ENCODE measurements at places on chromosomes 4 and X.
A peak's percentile ranks its signal among the peaks of the same experiment; 100 is the strongest.

DNA sequence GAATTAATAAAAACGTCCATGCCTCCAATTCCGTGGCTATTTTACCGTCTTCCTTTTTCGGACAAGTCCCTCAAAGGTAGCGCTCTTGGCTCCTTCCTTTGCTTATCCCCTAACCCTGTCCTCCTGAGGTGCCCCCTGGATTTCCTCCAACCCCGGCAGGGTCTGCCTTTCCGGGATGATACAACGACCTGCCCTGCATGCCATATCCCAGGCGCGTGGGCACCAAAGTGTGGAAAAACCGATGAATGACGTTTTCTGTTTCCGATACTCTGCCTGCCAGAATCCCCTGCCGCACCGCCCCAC, 706 bp upstream of the CSTF2 start:
- DNase-seq: no peak

GRCh38 chr4:152997771-152998487, 61.8 kb downstream of the FHDC1 start:
- DNase-seq: no peak

GRCh38 chrX:112851806-112852205, 11.2 kb upstream of the AMOT start:
- DNase-seq: no peak

DNA sequence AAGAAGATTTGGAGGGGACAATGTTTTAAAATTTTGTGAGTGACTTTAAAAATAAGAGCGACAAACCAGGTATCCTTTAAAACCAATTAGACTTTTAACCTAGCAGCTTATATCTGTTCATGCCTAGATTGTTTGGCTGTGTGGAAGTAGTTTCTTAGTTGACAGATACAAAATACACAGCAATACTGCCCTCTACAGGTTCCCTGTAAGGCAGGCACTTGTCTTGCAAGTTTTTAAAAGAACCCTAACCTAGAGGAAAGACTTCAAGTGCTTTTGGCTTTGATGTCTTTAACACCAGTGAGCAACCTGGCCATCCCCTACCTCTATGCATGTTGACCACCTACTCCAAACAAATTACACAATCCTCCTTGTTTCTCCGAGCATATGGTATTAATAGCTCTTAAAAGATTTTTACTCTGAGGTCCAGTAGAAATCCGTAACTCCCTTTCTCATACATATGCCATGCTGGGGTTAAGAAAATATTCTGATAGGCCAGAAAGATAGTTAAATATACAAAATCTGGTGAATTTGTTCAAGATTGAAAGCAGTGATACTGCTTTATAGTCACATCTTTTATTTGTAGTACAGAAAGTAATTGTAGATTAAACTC, 273.0 kb downstream of the ARHGAP24 start:
- peak; percentile 51 for DNase-seq

GRCh38 chr4:913280-913618, 18.9 kb downstream of the GAK start:
- DNase-seq: no peak

GRCh38 chr4:108171339-108172230, 2.9 kb upstream of the LEF1 start:
- no peak for DNase-seq
